ENCODE measurements at places on chromosomes 1 and 21.

GRCh38 chr1:226217273-226217672 lies 6.2 kb upstream of the MIXL1 start:
- DNase-seq, result no peak

- DNase-seq, result no peak
These were observed 3.3 kb downstream of the SUMO3 start for GRCh38 chr21:44814498-44815023.

DNA sequence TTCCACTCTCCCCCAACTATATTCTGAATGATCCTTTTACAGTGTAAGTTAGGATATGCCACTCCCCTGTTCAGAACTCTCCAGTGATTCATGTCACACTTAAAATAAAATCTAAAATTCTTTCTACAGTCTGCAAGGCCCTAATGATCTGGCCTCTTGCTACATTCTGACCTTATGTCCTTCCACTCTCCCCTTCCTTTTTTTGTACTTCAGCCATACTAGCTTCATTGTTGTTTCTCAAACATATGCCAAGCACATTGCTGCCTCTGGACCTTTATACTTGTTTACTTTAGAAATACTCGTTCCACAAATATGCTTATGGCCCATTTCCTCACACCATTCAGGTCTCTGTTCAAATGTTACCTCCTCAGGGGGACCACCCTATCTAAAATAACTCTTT lies 14.8 kb upstream of the PSMA5 start:
- no peak for DNase-seq

DNA sequence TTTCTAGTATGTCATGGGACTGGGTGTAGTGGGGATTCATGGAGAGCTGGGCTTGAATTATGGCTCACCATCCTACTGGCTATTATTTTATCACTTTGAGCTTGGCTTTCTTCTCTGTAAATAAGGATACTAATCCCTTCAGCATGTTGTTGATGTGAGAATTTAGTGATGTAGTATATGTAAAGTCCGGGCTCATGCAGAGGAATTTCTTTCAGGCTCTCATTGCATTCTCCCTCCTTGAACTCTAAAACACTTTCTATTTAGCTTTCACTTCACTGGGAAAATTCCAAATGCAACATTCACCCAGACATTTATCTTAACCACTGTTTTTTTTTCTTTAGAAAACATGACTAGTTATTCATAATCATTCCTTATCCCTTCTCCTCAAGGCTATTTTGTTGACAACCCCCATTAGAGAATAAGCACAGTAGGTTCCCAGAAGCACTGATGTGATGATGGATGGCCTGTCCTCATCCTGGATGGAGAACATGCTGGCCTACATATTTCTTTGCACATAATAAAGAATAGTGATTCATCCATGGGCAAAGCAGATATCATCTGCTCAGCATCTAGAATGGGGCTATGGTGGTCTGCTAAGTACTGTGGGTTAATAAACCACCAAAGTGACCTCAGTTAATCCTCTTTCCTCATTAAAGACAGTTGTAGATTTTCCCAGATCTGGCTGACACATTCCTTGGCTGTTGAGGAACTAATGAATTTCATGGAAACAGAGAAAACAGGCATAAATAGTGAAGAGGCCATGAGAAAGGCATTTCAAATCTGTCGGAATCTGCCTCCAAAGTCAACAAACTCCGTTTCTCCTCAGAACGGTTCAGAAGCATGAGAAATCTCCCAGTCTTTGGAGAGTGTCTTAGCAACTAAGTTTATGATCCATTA lies 68.0 kb upstream of the CYP2J2 start:
- DNase-seq, result no peak

- no peak for DNase-seq
These were observed 51.2 kb downstream of the EPHB2 start for GRCh38 chr1:22761821-22762220.

DNA sequence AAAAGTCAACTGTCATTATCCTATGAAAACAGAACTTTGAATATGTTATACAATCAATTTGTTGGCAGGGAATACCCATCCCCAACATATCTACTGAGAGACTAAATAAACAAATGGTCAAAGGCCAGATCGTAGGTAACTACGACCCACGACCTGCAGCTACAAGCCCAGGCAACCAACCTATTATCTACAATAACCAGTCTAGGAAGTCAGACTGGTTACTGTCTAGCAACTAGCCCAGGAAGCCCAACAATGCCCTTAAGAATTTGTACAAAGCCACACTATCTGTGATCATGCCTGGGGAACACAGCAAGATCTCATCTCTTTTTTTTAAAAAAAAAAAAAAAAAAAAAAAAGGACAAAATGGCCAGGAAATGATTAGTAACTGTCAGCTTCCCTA lies 58.7 kb downstream of the SMYD3 start:
- no peak for DNase-seq

GRCh38 chr1:222706815-222707214 lies 5.5 kb downstream of the AIDA start:
- DNase-seq, result no peak

DNA sequence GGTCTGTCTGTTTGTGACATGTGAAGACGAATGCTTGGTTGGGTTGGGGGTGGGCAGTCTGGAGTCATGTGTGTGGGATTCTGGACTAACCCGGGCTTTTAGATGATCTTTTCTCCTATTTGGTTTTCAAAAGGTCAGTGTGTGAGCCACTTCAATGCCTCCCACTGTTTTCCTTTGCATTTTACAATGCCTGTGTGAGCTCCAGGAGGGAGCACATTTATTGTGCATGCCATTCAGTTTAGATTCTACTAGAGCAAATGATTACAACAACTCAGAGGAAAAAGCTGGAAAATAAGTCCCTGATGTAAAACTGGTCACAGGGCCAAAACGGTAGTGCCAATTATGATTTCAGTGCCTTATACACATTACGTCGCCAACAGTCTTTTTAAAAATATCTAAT lies 90.9 kb downstream of the LYPLAL1 start:
- DNase-seq, result no peak

DNA sequence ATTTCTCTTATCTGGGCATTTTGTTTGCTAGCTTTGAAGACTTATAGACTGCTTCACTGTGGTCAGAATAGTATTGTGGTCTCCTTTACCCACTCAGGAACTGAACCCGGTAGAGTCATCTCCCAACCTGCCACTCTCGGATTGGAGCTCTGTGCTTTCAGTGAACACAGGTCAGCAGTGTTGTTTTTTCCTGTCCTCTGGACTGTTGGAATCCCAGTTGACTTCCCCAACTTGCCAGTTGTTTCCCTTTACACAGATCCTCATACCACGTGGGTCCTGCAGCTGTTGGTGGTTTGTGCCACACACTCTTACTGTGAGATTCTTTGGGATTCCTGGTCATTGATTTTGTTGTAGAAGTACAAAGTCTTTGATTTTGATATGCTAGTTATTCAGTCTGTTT lies 214.1 kb downstream of the DYRK1A start:
- DNase-seq, result no peak

DNA sequence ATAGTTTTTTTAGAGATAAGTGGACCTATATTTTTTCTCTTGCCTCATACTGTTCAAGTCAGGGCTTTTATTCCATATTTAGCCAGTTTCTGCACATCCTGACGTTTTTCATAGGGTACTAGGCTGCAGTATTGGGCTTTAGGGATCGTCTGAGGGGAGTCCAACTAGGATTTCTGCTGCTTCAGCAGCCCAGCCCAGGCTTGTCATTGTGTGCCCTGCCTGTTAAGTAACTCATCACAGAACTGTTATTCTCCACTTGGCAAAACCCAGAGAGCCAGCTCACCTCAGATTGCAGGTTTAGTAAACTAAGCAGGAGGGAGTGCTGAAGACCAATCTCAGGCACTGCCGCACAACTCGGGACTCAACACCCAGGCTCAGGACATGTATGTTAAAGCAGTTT lies 2.8 kb downstream of the GALNT2 start:
- no peak for DNase-seq

DNA sequence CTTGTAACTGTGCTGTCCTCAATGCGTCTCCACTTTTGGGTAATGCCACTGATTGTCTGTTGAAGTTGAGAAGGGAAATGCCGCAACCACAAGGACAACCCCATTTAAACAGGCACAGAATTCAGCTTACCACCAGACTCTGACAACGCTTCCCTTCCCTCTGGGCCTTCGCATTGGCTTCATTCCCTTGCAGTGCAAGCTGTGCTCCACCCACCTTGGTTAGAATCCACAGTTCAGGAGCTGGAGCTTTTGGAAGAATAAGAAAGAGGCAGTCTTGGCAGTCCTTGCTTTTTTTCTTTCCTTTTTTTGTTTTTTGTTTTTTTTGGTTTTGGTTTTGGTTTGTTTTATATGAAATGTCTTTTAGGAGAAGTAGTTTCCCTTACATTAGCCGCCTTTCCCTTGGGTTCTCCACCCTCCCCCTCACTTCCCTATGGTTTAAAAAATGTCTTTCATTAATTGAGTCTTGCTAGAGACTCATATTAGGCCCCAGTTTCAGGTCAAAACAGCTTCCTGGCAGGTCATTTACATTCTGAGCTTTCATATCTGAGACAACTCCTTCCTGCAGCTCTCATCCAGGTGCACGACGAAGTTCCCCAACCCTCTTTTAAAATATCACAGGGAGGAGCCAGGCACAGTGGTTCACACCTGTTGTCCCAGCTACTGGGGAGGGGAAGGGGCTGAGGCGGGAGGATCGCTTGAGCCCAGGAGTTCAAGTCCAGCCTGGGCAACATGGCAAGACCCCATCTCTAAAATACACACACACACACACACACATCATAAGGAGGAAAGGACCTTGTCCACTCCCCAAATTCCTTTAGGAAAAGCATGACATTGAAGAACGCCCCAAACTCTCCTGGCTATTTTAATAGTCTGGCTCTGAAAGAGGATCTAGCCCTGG lies 20.7 kb upstream of the LAX1 start:
- DNase-seq, result peak; percentile 74

- DNase-seq, result no peak
These were observed 36.4 kb downstream of the YARS1 start for GRCh38 chr1:32780628-32781234.

DNA sequence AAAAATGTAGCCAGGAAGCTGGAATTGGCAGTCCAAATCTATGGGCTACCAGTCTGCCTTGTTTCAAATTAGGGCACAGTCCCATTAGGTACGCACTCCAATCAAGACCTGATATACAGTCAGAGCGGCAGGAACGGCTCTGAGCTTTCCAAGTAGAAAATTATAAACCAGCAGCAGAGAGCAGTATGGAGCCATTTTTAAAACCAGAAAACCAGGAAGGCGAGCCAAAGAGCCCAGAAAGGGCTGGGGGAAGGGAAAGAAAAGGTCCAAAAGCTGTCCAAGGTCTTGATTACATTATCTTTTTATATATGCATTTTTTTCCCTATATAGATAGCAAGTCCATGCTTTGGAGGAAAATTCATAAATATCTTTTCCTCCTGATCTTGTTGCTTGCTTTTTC lies 719.0 kb downstream of the RWDD3 start:
- DNase-seq, result no peak

DNA sequence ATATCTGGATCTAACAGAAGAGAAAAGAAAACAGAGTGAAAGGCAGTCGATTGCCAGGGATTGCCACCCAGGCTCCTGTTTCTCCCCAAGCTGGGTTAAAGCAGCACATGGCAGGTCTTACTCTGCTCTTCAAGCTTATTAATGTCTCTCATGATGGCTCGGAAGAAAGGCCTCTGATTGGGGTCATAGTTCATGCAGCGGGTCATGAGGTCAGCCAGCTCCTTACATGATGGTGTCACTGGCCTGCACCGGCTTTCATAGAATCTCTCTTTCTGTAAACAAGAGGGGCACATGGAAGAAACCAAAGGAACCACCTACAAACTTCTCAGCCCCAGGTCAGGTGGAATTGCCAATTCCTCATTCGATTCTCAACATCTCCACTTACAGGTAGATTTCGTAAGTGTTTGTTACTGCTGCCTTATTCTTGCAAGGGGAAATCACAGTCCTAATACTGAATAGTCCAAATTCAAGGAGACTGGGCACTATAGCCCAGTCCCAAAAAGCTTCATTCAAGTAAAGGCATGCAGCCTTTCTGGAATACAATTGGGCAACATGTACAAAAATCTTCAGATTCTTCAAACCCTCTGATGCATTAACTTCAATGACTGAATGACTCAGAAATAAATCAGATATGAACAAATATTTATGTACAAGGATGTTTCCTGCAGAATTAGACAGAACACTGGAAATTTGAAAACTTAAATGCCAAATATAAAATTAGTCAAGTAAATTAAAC lies 96.6 kb downstream of the RAVER2 start:
- no peak for DNase-seq

DNA sequence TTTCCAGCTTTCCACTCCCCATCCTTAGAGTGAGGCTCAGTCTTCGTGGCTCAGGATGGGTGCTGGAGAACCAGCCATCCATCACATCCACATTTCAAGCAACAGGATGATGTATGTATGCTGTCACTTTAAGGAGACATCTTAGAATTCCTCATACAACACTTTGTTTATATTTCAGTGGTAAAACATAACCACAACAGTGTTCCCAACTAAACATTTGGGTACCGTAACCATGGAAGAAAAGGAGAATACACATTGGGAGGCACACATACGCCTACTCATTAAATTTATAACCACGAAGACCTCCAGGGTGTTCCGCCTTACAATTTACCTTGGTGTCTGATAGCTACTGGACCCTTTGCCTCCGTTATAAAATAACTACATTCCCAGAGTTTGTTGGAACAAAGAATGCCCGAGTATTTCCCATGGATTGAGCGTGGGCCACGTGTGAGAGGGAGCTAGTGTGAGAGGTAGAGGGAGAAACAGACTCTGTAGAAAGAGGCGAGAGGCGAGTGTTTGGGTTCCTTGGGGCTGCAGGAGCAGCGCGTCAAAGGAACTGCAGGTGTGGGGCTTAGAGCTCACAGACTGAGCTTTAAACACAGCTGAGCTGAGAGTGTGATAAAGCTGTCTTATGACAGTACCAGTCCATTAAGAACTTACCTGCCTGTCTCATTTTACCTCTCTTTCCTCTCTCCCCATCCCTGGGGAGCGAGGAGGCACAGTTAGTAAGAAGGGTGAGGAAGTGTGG lies 111.5 kb upstream of the USP24 start:
- DNase-seq, result no peak

DNA sequence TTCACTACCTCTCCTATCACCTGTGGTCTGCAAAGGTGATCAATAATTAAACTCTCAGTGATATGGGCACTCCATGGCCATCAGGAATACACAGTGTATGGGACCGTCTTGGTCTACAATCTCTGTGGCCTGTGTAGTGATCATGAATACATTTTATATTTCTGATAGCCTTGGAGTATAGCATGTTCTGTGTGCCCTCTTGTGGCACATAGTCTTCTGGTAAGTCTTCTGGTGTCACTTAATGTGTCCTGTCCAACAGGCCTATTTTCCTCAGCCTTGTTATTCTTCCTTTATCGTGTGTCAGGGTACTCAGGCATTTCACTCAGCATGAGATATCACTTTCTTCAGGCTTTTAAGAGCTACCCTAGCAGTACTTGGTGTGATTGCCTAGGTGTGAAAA lies 393.6 kb downstream of the AGBL4 start:
- no peak for DNase-seq
